HEK293T (cell line): ENCODE measurements at places on chromosomes 5 and 9.

DNA sequence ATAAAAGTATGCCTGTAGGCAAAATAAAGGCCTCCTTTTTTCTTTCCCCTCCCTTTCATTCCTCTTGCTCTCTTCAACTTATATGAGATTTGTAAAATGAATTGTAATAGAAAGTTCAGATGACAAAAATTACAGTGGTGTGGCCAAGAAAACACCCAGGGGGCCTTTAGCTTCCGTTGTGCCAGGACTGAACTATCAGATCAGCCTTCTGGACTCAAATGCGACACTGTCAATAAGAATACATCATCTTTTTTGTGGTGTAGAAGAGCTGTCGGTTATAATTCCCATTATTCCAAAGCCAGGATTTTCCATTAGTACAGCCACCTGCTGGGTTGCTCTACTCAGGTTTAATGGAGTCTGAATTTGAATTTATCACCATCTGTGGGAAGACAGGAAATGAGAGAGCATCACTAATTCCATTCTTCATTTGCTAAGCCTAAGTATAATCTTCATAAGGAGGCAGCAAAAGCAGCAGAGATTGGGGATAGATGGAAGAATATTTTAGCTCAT lies 443.4 kb downstream of the ANXA1 start:
- no peak for DNase-seq

- DNase-seq = no peak
Observed at GRCh38 chr9:10721301-10721700, 108.5 kb upstream of the PTPRD start.

DNA sequence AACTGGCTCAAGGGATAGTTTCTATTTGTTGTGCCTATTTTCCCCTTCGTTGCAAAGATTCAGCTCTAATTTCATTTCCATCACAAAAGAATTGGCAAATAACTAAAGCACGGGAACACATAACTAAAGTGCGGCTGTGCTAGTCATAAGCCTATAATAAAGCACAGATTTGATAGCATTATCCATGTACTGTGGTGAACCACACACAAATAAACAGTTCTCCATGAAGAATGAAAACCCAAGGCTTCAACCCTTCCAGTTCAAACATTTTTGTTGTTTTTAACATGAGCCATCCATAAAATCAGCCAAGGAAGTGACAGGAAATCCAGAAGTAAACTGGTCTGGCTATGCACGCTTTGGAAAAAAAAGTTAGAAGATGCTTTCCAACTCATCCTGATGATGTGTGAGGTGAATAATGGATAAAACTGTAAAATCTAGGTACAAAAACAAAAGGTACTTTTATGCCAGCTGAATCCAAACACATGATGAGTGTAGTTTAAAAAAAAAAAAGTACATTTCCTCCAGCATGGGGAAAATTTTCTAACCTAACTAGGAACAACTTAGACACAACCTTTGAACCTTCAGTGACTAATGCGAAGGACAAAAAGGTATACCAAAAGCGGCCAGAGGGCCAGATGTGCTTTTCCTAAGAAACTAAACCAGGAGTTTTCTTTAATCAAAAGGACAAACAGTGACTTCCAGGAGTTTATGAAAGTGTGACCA lies 10.2 kb downstream of the ZNF608 start:
- no peak for DNase-seq

DNA sequence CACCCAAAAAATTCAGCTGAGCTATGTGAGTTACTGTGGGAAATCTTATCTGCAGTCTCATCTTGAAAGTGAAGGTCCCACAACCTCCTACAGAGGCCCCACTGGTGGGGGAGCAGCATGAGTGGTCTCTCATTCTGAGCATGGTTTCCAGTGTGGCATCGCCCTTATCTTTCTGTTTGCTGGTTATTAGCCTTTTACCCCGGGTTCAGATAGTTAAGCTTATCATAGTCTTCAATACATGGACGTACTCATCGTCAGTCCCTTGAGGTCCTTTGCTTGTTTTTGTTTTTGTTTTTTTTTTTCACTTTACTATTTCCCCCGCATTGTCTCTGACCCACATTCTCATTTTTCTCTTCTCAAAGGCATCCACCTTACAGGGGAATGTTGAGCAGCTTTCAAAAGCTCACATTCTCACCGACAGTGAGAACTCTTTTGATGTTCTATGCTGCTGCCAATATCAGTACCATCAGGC lies 7.7 kb upstream of the HAVCR2 start:
- DNase-seq = no peak

DNA sequence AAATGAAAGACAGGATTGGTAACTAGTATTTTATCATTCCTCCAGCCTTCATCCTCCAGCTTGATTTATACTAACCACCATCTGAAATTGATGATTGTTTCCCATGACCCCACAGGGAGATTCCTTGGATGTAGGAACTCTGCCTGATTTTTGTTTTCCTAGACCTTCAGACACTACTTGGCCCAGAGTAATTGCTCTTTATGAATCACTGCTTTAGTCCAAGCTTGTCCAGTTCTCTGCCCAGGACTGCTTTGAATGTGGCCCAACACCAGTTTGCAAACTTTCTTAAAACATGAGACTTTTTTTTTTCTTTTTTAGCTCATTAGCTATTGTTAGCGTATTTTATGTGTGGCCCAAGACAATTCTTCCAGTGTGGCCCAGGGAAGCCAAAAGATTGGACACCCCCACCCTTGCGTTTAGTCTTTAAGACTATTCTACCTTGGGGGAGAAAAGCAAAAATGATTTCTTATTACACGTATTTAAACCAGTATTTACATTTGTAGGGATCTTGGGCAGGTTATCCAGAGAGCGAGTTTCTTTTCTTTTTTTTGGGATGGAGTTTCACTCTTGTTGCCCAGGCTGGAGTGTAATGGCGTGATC lies 18.4 kb downstream of the BASP1 start:
- no peak for DNase-seq

DNA sequence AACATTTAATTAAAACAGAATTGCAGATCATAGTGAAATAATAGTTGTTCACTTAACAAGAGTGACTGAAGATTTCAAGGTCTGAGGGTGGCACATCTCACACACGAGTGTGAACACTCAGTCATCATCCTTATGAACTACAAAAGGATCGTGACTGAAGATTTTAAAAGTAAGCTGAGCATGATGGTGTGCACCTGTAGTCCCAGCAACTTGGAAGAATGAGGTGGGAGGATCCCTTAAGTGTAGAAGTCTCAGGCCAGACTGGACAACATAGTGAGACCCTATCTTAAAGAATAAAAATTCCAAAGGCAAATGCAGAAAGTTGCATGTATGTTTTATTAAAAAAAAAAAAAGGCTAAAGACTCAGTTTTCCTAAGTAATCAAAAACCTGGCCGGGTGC lies 22.4 kb upstream of the ATP6V1G1 start:
- DNase-seq = no peak
